AG08395 (cell line): ENCODE measurements at places on chromosomes 1 and 21.

- no peak for DNase-seq
These were observed 117.4 kb upstream of the ATP1A1 start for GRCh38 chr1:116255486-116256285.

GRCh38 chr1:230000493-230001184 lies 66.4 kb upstream of the GALNT2 start:
- no peak for DNase-seq

GRCh38 chr1:39490596-39491145 lies 765 bp upstream of the BMP8A start:
- no peak for DNase-seq

GRCh38 chr1:7422081-7422480 lies 349.0 kb upstream of the VAMP3 start:
- DNase-seq: no peak

- no peak for DNase-seq
These were observed 68.3 kb upstream of the KCND3 start for GRCh38 chr1:112057736-112058135.
